Stimulated activated CD4-positive, alpha-beta T cell treated with anti-CD3 and anti-CD28 coated beads, TNF-alpha, amount 100 ng/mL, for 1 hour (primary cell): ENCODE measurements at places on chromosomes 4 and X.

GRCh38 chrX:3407781-3408180 is 61.3 kb upstream of the MXRA5 start:
- DNase-seq = no peak

DNA sequence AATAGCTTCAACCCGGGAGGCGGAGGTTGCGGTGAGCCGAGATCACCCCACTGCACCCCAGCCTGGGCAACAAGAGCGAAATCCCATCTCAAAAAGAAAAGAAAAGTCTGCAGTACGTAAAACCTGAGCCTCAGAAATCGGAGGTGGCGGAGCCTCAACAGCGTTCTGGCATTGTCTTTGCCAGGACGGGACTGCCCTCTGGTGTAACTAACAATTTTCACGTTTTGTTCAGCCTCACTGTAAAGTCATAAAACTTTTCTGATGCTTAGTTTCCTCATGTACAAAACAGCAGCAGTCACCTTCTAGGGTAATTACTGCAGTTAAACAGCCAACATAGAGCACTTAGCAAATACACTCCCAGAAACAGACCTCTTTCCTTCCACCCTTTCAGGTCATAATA is 121.7 kb downstream of the RBM47 start:
- DNase-seq = no peak

DNA sequence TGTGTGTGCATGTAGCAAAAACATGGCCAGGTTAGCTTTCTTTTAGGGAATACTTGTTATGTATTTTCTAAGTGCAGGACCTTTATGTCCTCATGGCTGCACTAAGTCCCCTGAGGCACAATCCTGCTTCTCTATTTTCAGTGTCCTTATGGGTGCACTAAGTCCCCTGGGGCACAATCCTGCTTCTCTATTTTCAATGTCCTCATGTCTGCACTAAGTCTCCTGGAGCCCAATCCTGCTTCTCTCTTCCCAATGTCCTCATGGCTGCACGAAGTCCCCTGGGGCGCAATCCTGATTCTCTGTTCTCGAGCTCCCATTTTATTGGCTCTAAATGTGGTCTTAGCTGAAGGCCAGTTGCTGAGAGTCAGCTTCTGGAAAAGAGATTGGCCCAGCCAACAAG is 49.7 kb upstream of the GPRIN3 start:
- DNase-seq = no peak

DNA sequence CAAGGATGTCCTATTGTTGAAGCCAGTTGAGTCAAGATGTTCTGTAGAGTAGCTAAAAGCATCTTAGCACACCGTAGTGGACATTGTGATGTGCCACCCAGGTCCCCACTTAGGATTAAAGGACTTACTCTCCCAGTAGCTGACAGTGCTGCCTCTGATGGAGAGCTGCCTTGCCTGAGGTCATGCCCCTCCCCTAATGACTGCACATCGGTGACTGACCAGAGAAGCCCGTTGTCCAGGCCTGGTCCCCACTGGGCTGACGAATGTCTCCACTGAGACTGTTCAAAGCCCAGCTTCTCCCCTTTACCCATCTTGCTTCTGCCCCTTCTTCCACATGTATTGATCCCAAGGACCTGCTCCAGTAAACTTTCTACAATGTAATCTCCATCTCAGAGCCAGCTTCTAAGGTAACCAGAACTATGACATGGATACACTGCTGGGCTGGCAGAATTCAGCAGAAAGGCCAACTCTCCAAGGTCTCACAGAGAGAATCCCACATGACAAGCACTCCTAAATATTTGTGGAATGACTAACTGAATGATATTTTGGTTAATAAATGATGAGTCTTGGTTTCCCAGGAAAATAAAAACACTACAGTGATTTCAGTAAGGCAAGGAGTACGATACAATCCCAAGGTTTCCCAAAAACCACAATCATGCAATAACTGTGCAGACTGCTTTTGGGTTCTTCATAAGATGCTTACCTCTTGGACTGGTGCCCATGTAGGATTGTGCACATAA is 82.4 kb upstream of the TMEM150C start:
- DNase-seq = no peak

GRCh38 chr4:138311771-138312535 is 69.8 kb upstream of the SLC7A11 start:
- DNase-seq = no peak

GRCh38 chrX:84156821-84157220 is 31.2 kb downstream of the RPS6KA6 start:
- DNase-seq = no peak
